Memory B cell (primary cell): ENCODE measurements at places on chromosomes 1 and 21.
A peak's percentile ranks its signal among the peaks of the same experiment; 100 is the strongest.

DNA sequence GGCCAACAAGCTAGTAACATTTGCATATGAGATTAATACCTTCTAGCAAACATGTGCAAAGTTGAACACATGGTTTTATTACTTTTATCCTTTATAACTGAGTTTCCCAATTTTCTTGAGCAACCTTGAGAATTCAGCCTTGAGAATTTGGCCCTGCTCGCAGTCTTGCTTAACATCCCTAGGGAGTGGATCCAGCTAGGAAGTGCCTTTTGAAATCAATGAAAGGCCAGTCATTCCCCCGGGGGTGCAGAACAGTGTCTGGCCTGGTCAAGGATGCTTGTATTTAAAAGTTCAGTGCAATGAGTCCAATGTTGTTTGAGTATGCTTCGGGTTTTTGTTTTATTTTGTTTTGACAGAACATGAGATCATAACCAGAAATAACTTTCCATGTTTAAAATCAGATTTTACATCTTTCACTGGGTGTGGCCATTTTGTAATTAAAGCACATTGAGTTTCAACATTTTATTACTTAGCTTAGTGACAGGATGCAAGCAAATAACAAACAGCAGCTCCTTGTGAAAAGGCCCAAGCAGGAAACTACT is 16.7 kb downstream of the PALMD start:
- no peak for DNase-seq

DNA sequence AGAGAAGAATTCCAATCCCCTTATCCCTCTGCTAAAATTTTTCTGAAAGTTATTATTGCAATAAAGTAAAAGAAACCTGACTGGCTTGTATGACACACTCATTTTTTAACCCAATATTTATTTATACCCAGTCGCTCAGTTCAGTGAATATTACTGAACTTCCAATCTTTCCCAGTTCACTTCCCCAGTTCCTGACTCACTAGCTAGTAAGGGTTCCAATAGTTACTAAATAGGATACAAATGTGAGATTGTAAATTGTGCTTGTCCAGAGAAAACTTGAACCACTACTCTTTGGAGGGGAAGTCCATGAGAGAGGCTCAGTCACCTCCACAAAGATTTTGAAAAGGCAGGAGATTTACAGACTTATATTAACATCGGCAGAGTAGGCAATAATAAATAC is 31.4 kb downstream of the PRDX6 start:
- DNase-seq: no peak

DNA sequence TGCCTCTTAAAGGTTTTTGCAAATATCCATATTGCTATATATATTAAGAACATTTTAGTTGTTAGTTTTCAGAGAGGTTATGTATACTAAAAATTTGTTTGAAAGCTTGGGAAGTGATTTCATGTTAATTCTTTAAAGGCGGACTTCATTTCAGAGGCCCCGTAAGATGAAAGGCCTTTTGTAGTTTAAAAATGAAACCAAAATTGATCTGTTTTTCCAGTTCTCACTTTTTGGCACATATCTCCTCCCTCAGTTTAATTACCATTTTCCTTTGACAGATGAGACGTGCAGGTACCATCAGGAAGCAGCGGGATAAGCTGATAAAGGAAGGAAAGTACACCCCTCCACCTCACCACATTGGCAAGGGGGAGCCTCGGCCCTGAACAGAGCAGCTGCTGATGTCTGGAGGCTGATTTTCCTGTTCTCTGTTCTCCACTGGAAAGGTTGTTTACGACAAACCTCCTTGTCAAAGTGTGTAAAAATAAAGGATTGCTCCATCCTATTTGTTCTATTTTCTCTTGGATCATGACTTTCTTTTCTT is 8.0 kb downstream of the NDUFS5 start:
- no peak for DNase-seq

DNA sequence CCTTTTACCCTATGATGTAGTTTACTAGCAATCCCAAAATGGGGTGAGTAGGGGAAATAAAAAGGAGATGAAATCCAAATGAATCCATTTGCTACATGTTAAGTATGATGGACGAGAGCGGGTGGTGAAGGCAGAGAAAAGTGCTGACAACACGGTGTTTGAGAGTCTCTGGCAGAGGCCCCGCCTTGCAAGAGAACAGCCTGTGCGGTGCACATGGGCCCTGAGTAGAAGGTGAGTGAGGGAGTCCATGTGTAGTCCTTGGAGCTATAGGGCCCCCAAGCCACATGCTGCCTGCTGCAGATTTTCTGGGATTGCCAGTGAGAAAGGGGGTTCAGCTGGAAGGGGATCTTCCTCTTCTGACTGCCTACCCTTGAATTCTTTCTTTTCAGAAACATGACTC is 177.1 kb downstream of the TNR start:
- DNase-seq: no peak

GRCh38 chr1:11893907-11894251 is 32.3 kb downstream of the KIAA2013 start:
- DNase-seq: peak; percentile 68

DNA sequence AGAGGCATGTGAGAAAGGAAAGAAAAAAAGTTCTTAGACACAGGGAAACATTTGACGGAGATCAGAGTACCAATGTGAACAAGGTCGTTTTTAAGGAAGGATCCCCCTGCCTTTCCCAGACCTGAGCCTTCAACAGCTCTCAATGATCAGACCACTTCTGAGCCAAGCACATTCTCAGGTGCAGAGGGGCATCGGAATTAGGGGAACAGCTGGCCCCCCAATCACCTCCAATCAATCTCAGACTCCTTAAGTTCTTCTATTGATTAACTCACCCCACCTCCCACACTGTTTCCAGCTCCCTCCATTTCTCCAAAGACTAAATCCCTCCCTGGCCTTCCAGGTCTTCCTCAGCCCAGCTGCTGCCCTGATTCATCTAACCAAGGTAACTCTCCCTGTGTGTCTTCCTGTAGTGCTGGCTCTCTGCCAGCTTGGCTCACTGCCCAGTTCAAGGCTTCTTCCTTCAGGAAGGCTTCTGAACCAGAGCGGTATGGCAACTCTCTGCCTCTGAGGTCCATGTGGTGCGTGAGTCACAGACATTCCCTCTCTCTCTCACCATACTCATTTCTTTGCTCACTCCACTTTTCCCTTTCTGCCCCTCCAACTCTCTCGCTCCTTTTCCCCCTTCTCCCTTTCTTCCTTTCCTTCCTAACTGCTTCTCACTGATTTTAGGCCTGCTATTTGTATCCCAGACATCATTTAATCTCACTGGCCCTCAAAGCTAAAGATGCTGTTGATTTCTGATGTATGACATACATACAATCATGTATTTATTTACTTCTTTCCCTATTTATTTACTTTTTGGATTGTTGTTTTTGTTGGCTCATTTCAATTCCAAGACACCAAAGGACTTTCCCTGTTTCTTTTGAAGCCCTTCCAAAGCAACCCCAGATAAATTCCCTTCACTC is 18.1 kb downstream of the CFAP45 start:
- no peak for DNase-seq

DNA sequence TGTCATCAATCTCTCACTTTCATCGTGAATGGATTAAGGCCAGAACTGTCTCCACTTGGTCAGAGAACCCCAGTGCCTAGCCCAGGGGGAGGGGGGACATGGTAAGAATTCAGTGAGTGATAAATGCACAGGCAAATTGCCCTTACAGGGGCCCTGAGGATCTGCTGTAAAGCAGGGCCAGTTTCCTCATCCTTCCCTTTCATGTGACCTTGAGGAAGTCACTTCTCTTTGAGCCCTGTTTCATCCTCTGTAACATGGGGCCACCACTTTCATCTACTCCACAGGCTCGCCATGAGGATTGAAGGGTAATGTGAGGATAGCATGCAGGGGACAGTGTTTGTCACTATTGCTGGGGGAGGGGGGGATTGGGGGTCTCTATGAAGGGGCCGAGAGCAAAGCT is 28.1 kb upstream of the C1QA start:
- DNase-seq: no peak

DNA sequence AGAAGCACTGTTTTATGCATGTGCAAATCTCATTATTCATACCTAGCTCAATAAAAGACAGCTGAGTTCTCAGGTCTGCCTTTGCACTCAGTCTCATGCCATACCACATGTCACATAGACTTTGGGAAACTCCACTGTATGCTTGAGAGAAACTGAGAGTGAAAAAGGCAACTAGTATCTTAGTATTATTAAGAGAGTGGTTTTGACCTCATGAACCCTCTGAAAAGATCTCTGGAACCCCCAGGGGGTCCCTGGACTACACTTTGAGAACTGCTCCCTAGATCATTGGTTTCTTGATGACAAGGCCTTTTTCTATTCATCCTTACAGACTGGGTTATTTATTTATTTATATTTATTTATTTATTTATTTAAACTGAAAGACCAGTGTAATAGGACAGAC is 3.7 kb upstream of the RHEX start:
- DNase-seq: no peak

- DNase-seq: peak; percentile 45
These were observed 9.3 kb downstream of the SLC25A24 start for GRCh38 chr1:108190686-108191416.

- no peak for DNase-seq
These were observed 40.9 kb downstream of the SMYD2 start for GRCh38 chr1:214321705-214322453.

DNA sequence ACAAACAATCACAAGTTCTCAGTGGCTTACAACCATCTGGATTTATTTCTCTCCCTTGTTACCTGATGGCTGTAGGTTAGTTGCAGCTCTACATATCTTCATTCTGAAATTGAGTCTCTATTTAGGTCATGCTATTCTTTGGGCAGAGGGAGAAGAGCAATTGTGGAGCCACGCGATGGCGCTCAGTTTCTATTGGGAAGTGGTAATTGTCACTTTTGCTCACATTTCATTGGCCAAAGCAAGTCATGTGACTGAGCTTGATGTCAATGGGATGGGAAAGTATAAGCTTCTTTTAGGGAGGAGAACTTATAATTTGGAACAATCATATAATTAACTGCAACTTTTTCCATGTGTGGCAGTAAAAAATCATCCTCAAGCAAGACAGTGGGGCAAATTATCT is 166.5 kb downstream of the LMO4 start:
- DNase-seq: no peak

DNA sequence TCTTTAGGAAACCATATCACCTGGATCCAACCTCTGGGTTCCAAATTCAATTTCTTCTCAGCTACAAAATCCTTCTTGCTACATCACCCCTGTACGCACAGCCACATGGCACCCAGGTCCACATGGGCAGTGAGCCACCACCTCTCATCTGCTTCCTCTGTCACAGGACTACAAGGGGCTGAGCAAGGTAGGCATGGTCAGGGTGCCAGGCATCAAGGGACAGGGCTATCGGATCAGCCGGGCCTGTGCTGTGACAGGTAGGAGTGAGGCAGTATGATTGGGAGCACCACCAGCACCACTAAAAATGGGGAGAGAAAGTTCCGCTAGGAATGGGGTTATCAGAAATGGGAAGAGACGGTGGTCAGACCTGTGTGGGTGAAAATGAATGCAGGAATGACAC is 29.4 kb downstream of the S100A6 start:
- no peak for DNase-seq

GRCh38 chr1:49225464-49225863 is 448.8 kb upstream of the BEND5 start:
- DNase-seq: no peak

DNA sequence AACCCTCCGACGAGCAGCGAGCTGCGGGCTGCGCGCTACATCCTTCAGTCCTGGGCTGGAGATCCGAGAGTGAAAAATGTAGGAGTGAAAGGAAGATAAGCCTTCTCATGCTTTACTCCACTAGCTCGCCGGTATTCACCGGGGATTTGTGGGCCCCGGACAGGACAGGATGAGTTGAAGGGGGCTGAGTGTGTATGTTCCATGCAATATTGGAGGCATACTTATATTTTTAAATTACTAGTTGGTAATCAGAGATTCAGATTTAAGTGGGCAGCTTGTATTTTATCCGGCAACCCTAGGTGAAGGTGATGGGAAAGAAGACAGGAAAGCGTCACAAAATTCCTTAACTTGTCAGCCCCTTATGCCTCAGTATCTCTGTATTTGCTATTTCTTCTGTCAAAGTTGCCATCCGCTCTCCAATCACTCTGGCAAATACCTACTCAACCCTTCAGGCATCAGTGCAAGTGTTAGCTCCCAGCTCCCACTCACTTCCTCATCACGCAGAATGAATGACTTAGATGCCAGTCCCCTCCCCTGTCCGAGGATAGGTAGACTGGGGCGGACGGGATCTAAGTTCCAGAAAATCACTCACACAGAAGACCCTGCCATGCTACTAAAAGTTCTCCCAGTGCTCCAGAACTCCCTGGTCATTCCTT is 503 bp upstream of the PIGM start:
- DNase-seq: no peak

DNA sequence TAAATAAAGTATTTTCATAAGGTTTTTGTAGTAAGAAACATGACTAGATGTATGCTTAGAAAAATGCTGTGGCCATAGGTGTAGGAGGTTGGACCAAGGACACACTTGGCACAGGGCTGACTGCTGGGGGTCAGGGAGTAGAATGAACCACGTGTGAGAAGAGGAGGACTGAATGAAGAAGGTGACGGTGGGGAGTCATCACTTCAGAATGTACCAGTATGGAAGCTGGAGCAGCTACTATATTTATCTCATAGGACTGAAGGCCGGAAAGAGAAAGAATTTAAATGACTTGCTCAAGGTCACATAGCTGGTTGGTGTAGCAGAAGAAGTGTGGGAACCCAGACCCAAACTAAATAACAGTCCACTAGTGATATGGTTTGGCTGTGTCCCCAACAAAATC is 79.8 kb upstream of the HAO2 start:
- no peak for DNase-seq

- no peak for DNase-seq
These were observed at the start of gene GBP2 for GRCh38 chr1:89125913-89126580. Gene GBP2 (minus strand): TSS chr1:89126114. CDS start chr1:89121966, 4,148 bp downstream.

DNA sequence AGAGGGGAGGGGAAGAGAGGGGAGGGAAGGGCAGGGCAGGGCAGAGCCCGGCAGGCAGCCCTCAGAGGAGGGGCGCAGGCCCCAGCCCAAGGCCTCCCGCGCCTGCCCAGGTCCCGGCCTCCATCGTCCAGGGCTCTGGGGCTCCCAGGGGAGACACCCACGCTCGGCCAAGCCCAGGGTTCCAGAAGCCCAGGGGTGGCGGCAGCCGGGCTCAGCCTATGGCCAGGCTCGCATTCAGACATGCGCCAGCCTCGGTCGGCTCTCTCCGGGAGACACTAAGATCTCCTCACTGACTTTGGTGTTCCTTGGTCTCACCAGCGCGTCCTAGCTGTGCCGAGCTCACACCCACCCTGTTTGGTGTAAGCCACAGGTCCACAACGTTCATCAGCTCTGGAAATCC is 7.1 kb upstream of the ANKRD65 start:
- peak; percentile 14 for DNase-seq

GRCh38 chr1:162259894-162260455 is 116.7 kb downstream of the SPATA46 start:
- DNase-seq: no peak
